ENCODE measurements at places on chromosomes 1 and 21.

- DNase-seq = no peak
Measured at GRCh38 chr1:165915480-165915879, 88.1 kb downstream of the UCK2 start.

- peak; percentile 75 for DNase-seq
Measured at GRCh38 chr1:92515796-92516201, 29.1 kb upstream of the GFI1 start.

GRCh38 chr1:42947965-42948732, 10.5 kb downstream of the SLC2A1 start:
- DNase-seq = no peak

GRCh38 chr1:184950227-184950626, 24.1 kb downstream of the NIBAN1 start:
- DNase-seq = no peak

DNA sequence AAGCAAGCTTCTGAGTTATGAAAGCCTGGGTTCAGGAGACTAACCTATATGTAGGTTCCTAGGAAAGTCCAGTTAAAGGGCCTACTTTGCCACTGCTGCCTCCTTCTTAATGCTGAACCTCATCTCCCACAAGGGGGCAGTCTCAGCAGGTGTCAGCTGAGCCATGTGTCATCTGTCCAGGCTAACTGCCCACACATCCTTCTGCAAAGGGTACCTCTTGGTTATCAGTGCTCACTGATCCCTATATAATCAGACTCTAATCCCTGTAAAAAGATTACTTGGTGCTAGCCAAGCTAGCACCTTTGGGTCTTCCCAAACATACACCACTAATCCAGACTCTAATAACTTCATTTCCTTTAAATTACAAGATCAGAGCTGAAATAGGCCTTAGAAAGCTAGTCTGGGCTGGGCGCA, 9.0 kb downstream of the PRDX1 start:
- peak; percentile 81 for DNase-seq

GRCh38 chr1:21884456-21885235, 52.5 kb downstream of the HSPG2 start:
- no peak for DNase-seq

DNA sequence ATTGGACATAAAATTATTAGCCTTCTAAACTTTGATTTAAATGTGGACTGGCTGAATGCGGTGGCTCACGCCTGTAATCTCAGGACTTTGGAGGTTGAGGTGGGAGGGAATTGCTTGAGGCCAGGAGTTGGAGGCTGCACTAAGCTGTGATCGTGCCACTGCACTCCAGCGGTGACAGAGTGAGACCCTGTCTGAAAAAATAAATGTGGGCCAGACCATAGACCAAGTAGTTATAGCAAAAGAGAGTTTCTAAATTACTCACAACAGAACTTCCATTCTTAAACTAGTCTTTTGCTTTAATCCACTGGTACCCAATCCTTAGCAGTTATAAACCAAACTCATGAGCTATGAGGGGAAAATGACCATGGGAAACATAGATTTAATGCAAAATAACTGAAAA, 35.2 kb downstream of the RAP1A start:
- DNase-seq = no peak

DNA sequence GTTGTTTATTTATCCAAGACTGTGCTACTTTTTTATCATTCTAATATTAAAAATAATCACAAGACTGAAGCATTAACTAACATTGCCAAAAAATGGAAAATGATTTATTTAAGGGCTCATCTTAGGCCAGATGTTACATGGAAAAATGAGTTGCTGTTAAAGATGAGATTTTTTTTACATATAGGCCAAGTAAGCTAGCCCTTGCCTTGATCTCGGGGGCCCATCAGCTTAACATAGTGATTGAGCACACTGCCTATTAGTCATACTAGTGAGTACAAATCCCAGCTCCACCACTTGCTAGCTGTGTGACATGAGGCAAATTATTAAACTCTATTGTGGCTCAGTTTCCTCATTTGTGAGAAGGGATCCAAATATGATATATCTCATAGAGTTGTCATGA, 275.9 kb upstream of the SNX7 start:
- DNase-seq = no peak

DNA sequence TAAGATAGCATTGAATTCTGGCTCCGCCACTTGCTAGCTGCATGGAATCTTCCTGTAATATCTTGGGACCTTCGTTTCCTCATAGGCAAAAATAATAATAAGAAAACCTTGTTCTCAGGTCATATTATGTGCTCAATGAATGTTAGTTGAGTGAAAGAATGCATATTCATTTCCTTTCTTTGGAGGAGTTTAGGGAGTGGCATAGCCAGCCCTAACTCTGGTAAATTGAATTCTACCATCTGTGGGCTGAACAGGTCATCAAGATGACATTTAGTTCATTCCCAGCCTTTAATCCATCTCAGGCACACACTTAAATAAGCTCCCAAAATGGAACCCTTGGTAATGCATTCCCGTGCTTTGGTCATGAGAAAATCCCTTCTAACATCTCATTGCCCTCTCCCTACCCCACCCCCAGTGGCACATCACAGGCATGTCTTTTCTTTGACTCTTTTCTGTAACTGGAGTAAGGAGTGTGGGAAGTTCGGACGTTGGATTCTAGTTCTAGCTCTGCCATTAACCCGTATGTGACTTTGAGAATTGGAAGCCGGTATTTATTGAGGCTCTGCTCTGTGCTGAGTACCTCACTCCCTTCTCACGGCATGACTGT, 13.2 kb upstream of the MYOG start:
- no peak for DNase-seq

DNA sequence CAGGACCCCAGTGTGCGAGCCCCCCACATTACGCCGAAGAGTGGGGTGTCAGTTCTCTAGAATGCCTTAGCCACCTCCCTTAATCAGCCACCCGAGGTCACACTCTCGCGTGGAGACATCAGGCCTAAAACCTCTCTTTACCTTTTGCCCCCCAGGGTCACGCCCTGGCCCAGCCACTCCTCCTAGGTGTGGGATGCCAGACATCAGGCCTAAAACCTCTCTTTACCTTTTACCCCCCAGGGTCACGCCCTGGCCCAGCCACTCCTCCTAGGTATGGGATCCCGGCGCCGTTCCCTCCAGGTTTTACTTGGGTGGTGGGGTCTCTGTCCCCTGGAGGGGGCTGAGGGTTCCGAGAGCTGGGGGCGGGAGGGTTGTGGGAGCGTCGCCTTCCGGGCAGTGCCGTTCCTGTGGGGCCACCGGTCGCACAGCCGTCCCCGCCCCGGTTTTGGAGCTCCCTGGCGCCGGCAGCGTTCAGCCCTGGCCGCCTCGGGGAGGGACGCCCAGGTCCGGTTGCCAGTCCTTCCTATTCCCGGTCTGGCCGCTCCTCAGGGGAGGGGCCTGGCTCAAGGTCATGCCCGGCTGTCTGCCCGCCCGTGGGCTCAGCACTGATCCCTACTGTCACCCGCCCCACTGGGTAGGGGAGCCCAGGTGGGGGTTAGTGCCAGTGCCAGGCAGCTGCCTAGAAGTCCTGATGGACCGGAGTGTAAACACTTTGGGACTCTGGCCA, 882 bp downstream of the VPS13D start:
- DNase-seq = peak; percentile 10

- no peak for DNase-seq
Measured at GRCh38 chr1:108051631-108052377, 86.8 kb upstream of the VAV3 start.

DNA sequence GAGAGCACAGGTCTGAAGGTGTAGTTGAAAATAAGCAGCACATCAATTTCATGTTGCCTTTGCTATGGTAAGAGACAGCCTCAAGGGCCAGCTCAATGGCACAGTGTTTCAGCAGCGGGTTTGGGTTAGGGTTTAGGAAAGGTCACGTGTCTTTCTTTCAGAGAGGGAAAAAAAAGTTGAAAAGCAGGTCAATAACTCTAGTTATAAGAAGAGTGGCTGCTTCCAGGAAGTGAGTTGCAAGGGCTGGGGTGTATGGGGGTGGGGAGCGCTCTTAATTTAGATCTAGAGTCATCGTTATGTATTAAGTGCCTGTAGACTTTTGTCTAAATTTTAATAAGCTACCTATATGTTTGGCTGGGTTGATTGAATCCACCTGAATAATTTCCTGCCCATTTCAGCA, 118.5 kb upstream of the SPAG17 start:
- no peak for DNase-seq

DNA sequence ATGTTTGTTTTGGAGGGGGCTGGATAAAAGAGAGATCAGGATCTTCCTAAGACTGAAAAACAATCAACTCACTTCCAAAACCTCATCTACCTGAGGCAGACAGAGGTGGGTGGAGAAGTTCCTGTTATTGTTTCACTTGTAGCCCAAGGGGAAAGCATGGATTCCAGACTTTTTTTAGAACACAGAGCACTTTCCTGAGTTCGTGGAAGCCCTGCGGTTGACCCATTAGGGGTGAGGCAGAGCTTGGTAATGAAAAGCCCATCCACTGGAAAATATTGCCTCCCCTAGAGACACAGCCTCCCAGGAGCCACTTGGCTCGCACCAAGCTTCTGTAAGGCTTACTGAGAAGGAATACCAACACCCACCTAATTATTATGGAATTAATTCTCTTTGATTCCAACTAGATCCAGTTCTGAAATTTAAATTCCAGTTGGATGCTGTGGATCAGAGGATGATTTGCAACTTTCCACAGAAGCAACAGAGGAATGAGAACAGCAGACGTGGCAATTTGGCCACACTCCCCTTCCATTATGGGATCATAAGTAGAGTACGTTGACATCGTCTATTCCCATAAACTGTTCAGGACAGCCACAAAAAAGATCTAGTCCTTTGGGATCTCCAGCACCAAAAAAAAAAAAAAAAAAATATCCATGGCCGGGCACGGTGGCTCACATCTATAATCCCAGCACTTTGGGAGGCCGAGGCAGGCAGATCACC, 4.1 kb upstream of the PEF1 start:
- DNase-seq = no peak

GRCh38 chr1:83052865-83053264, 946.1 kb downstream of the TTLL7 start:
- DNase-seq = no peak

GRCh38 chr1:184930645-184931044, 43.7 kb downstream of the NIBAN1 start:
- DNase-seq = no peak

Measured in AML-193 (cell line).